Activated T-cell treated with anti-CD3 and anti-CD28 coated beads, Interleukin-2, amount 50 U/mL, for 1 hour (primary cell): ENCODE measurements at places on chromosomes 6 and 20.
A peak's percentile ranks its signal among the peaks of the same experiment; 100 is the strongest.

DNA sequence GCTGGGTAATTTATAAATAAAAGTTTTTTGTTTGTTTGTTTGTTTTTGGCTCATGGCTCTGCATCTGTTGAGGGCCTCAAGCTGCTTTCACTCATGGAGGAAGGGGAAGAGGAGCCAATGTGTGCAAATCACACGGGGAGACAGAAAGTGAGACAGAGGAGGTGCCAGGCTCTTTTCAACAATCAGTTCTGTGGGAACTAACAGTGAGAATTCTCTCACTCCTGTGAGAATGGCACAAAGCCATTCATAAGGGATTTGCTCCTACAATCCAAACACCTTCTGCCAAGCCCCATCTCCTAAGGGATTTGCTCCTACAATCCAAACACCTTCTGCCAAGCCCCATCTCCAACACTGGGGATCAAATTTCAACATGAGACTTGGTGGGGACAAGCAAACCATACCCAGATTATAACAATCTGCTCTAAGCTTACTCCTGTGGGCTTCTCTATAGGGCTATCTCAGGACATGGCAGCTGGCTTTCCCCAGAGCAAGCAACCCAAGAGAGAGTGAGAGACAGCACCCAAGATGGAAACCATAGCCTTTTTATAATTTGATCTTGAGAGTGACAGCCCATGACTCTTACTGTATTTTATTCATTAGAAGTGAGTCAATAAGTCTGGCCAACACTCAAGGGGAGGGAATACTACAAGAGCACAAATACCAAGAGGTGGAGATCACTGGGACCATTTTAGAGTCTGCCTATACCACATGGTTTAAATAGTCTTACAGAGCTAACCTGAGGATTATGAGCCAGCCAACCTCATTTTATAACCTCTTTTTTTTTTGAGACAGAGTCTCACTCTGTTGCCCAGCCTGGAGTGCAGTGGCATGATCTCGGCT is 22.8 kb upstream of the LRRC1 start:
- no peak for DNase-seq

DNA sequence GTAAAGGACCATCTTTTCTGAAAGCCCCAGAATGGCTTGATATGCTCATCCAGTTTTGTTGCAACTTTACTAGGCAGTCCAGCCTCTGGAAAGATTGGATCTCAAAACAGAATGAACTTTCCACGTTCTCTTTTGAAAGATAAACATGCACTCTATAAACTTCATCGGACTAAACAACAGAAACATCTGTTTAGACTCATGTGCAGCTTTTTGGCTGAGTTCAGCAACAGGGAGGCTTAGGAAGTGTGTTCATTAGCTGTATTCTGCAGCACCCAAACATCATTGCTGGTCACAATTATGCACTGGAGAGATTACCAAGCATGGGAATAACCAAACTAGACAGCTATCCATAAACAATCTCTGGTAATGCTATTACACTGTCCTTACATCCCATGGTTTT is 180.5 kb downstream of the TENT5A start:
- DNase-seq, result no peak

GRCh38 chr20:21083825-21084325 is 22.3 kb downstream of the LINC00237 start:
- DNase-seq, result no peak

GRCh38 chr6:104126315-104127005 is 733.3 kb downstream of the HACE1 start:
- DNase-seq, result no peak

GRCh38 chr6:16420715-16421461 is 182.5 kb downstream of the GMPR start:
- peak; percentile 52 for DNase-seq

DNA sequence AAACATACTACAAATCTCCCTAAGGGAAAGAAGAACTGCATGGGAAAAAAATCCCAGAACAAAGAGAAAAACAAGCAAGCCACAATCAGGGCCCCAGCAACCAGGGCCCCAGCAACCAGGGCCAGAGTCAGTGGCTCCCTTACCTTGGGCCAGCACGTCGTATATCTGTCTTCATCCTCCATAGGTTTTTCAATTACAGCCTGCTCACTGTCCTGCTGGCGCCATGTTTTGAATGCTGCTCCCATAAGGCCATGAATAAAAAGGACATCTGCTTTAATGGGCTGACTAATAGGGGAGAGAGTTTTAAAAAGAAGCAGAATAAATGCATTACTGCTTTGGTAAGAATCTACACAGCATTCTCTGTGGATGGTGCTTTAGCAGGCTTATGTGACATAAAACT is 49.2 kb downstream of the SERAC1 start:
- DNase-seq, result no peak

GRCh38 chr6:22470454-22471131 is 98.8 kb upstream of the HDGFL1 start:
- no peak for DNase-seq

GRCh38 chr6:125792172-125792571 is 1.4 kb downstream of the NCOA7 start:
- DNase-seq, result no peak

DNA sequence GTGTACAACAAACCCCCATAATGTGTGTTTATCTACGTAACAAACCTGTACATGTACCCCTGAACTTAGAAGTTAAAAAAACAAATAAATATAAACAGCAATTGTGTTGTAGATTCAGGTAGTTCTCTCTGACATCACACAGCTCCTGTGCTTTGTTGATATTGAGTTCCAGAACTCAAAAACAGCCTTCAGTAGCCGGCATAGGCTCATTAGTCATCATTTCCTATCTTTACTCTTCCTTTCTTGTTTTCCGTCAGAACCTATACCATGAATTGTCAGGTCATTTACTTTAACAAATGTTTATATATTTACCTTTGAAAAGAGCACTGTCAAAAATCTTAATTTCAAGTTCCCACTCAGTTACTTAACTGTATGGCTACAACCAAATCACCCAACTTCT is 88.8 kb downstream of the ADTRP start:
- no peak for DNase-seq

GRCh38 chr20:57526087-57526884 is 1.3 kb upstream of the CTCFL start:
- DNase-seq, result no peak

DNA sequence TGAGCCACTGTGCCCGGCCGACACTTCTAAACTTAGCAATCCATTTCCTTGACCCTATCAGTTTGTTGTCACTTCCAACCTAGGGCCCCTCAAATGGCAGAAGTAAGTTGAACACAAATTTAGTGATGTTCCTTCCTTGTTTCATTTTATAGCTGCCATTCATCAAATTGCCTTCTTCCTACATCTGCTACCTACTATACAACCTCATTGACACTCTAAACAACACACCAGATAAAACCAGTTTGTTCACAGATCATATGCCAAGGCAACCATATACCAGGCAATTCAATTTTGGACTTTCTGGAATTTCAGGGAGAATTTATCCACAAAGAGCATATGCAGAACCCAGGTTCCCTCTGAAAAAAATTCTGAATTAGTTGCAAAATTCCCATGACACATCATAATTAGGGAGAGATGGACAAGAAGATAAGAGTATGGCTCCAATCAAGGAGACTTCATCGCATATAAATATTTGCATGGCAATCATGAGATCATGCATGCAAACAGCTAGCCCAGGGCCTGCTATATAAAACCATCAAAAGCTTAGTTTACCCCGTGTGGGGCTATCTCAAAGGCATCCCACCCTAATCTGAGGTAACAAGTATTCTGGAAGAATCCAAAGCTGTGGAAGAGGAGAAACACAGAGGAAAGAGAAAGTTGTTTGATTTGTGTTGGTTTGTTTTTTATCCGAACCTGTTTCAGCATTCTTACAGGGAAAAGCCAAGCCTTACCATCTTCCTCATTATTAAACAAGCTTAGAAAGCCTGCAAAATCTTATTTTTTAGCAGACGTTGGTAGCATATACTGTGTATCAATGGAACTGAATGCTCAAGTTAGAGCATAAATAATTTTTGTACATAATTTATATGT is 132.8 kb upstream of the TNFAIP3 start:
- no peak for DNase-seq

- DNase-seq, result no peak
These were observed 59.5 kb downstream of the NINL start for GRCh38 chr20:25525867-25526266.

DNA sequence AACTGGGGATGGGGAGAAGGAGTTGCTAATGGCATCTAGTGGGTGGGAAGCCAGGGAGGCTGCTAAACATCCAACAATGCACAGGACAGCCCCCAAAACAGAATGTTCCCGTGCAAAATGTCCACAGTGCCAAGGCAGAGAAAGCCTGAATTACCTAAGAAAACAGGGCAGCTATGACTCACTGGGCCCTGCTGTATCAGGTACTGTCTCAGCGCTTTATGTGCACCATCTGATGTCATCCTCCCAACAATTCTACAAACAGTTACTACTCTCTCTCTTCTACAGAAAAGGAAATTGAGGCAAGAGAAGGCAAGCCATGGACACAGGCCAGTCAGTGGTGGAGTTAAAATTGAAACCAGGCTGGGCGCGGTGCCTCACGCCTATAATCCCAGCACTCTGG is 3.1 kb downstream of the YTHDF1 start:
- DNase-seq, result no peak

DNA sequence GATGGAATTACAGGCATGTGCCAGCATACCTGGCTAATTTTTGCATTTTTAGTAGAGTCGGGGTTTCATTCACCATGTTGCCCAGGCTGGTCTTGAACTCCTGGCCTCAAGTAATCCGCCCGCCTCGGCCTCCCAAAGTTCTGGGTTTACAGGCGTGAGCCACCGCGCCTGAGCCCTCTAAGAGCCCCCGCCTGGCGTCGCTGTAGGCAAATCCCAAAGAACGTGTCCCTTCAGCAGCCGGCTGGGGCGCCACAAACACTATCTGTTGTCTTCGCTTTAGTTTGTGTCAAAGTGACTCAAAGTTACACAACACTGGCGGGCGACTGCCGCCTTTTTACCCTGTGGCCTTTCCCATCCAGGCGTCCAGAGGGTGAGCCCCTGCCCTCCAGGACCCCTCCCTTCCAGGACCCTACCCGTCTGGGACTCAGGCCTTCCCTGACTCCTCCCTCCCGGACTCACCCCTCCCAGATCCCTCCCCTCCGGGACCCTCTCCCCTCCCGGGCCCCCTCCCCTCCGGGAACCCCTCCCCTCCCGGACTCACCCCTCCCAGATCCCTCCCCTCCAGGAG is 940 bp upstream of the ADRM1 start:
- peak; percentile 85 for DNase-seq

DNA sequence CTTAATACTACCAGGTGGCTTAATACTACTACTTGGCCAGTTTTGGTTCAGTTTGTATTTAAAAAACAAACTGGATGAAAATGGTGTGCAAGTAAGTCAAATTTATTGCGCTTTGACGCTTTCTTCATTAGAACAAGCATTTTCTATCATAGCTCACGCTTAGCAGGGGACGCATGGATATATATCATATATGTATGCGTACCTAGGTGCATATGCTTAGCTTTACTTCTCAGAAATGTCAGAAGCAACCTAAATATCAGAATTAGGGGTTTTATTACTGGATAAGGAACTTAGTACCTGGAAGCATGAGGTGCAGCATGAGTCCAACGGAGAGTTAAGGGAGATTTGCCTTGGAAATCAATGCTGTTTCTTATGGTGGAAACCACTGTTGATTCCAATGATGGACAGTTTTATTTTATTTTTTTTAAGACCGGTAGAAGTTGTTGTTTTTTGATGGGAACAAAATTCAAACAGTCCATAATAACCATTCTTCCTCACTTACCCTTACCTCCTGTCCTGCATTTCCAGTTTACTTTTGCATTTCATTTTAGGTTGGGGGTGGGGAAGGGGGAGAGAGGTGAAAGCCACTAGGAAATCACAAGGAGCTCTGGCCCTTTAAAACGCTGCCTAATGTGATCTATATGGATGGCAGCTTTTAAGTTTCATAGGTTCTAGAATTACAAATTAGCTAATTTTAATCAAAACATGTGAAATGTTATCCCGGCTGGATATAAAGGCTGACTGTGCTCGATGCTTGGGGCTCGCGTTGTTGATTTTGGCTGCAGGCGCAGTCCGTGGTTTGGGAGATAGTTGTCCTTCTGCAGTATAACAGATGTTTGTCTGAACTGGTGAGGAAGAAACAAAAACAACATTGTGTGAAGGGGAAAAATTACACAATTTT is 2.1 kb downstream of the SOBP start:
- DNase-seq, result no peak

DNA sequence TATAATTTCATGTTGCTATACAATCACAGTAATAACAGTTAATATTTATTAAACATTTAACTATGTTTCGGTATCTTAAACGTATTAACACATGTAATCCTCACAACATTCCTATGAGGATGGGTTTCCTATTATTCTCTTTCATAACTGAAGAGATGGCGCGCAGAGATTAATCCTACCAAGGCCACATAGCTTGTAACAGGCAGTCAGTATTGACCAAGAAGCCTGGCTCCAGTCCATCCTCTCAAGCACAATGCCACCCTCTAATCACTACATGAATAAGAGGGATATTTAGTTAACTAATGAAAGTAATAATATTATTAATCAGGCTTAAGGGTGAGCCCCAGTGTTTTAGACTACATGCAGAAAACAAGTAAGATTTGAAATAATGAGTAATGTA is 149.7 kb upstream of the SIM1 start:
- no peak for DNase-seq

- no peak for DNase-seq
These were observed 46.4 kb upstream of the DDR1 start for GRCh38 chr6:30837870-30838269.

DNA sequence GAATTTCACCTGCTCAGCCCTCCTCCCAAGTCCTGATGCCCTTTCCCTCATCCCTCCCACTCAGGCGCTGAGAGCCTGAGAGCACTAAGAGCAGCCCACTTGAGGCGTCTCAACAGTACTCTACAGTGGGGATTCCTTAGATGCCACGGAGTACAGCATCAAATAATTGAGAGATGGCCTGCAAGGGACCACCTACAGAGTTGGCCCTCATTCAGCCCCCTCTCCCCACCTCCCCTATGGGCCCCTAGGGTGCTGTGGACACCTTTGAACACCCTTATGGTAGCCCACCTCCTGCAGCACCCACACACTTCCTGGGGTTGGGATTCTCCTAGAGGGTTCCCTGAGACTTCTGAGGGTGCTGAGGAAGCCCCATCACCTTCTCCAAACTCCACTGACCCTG is 37.1 kb upstream of the SIRPG start:
- no peak for DNase-seq

GRCh38 chr20:54168961-54169862 is 4.6 kb downstream of the CYP24A1 start:
- no peak for DNase-seq

DNA sequence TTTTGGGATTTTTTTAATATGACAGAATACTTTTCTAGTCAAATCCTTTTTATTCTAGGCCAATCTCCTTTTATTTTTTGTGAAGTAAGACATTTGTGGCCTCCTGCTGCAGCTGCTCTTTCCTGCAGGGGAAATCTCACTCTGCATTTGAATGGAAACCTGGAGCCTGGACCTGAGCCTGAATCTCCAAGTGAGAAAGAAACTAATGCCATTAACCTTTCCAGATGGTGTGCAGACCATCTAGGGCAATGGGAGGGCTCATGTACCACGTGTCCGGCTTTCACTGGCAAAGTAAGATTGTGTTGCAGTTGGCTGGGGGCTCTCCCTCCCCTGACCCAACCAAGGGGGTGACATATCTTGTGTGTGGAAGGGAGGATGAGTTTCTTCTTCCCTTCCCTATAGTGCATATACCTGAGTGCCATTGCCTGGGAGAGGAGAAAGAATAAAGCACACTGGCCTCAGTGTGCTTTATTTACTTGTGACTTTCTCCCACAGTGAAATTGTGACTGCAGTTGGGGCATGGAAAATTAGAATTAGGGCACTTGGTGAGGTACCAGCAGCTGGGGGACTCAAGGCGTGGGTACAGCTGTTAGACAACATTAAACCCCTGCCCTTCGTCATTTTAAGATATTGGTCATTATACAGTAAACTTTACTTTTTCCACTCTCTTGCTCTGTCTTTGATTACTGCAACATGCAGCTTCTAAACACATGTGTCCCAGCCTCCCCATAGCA is 159.8 kb upstream of the RIN2 start:
- no peak for DNase-seq
